ENCODE measurements at places on chromosomes 7 and 10. TPM values are rescaled to one million over a fixed set of nuclear protein-coding genes. Genes with fewer than 3 reads are reported as not detected.
A peak's percentile ranks its signal among the peaks of the same experiment; 100 is the strongest.

ZPBP gene
- total RNA-seq = not detected

FGL2 gene
- total RNA-seq = 4.8 TPM

ABCA13 gene
- 0.10 TPM for total RNA-seq

ZNF679 gene
- total RNA-seq = not detected

GSTO2 gene
- 1.2 TPM for total RNA-seq

TRIM74 gene
- not detected for total RNA-seq

TBC1D12 gene
- 5.0 TPM for total RNA-seq

GDF2 gene
- not detected for total RNA-seq

AKR1C8 gene
- total RNA-seq = not detected

GBX1 gene
- total RNA-seq = 1.9 TPM

HOXA10 gene
- total RNA-seq = 0.81 TPM

RRP12 gene
- 84.6 TPM for total RNA-seq

SLC13A1 gene
- total RNA-seq = 0.12 TPM

MRC1 gene
- 9.3 TPM for total RNA-seq

DNA sequence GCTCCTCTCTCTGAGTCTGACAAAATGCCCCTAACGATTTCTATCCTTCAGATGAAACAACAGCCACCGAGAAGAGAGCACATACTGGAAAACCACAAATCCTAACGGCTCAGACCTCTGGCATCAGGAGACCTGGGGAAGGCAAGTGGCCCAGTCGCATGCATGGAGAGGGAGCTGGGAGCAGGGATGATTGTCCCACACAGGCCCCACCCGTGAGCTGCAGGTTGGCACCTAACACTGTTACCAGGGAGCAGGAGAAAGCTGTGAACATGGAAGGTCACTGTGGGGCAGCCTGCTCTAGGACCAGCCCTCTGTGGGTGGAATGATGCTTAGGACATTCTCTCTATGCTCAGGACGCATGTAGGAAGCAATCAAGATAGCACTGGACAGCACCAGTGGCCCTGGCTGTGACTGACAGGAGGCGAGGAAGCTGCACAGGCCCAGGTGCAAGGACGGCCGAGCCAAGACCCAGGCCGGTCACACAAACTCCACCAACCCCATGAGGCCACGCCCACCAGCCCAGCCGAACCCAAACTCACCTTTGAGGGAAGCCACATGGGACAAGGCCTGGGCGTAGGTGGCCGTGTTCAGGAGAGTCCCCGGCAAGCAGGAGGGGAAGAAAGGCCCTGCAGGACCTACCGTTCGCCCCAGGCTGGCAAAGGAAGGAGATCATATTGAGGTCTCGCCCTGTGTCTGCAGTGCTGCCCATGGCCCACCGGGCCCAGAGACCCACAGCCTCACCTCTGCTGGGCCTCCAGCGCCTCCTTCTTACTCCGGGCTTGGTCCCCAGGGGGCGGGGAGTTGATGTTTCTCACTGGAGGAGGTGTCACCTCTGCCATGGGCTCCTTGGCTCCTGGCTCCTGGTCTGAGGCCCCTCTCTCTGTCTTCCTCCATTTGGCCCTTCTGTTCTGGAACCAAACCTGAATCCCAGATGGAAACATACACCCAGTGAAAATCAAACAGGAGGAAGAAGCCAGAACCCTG, 9.7 kb downstream of the DRGX start:
- DNase-seq = no peak

DNA sequence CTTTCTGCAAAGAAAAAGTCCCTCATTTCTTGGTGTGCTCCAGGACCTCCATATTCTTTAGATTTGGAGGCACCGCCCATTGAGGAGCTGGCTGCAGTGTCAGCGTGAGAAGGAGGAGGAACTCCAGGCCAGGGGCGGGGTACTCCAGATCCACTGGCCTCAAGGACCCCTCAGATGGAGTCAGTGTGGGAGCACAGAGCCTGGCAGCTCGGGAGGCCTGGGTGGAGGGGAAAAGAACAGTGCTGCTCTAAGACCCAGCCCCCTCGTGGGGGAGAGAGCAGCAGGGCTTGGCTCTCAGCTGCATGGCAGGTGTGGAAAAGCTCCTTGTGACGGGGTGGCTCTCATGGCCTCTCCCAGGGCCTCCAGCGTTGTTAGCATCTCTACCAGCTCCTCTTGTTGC, 70.5 kb downstream of the ITGB1 start:
- no peak for DNase-seq

- no peak for DNase-seq
Observed at GRCh38 chr10:88172159-88172558, 308.7 kb downstream of the PTEN start.

- DNase-seq = no peak
Observed at GRCh38 chr7:22378199-22378980, 21.4 kb upstream of the RAPGEF5 start.

GRCh38 chr7:41428381-41428780, 274.5 kb downstream of the INHBA start:
- DNase-seq = no peak

DNA sequence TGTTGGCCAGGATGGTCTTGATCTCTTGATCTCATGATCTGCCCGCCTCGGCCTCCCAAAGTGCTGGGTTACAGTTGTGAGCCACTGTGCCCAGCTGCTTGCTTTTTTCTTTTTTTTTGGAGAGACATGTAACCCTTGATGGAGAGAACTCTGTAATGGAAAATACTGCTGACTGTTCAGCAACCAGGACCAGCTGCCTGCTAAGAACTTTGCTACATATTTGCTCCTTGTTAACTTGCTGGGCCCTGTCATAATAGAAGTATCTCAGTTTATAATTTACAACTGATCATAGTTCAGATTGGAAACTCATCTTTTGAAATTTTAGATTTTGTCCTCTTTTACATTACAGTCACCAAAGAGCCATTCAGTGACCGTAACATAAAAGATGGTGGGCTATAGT, 34.9 kb downstream of the TASOR2 start:
- no peak for DNase-seq

- DNase-seq = no peak
Observed at GRCh38 chr10:108249940-108250339, 1085.4 kb upstream of the SORCS1 start.

GRCh38 chr10:11236234-11236633, 218.6 kb downstream of the CELF2 start:
- DNase-seq = no peak

DNA sequence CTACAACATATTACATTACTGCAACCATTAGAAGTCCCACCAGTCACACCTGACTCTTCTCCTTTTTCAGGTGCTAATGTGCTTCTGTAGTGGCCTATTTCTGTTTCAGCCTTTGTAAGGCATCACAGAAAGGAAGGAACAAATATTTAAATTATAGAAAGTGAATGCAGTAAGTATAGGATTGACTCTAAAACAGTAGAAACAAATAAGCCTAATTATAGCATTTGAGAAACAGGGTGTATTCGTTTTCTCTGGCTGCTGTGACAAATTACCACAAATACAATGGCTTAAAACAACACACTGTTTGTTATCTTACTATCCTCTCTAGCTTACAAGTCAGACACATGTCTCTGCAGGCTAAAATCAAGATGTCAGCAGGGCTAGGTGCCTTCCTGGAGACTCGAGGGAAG, 69.4 kb downstream of the CCSER2 start:
- no peak for DNase-seq

- no peak for DNase-seq
Observed at GRCh38 chr10:105259201-105259600, 618.1 kb downstream of the SORCS3 start.

DNA sequence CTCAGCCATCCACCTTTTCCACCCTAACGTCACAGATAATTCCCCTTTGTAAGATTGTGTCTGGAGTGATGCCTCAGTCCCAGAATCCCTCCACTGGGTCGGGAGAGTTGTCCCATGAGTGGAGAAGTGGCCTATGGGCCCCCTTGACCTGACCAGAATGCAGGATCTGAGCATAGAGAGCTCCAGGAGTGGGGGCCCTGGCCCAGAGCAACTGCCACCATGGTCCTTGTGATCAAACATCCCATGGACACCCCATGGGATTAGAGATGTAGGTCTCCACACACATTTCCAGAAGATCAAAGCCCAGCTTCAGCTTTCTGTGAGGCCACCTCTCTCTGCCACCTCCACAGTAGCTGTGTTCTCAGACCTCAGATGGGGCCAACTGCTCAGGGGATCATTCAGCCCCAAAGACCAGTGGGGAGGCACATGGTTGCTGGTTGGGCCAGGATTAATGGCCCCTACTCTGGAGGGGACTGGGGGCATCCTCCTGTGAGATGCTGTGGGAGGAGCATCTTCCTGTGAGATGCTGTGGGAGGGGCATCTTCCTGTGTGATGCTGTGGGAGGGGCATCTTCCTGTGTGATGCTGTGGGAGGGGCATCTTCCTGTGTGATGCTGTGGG, 28.5 kb upstream of the DPYSL4 start:
- DNase-seq = peak; percentile 32

DNA sequence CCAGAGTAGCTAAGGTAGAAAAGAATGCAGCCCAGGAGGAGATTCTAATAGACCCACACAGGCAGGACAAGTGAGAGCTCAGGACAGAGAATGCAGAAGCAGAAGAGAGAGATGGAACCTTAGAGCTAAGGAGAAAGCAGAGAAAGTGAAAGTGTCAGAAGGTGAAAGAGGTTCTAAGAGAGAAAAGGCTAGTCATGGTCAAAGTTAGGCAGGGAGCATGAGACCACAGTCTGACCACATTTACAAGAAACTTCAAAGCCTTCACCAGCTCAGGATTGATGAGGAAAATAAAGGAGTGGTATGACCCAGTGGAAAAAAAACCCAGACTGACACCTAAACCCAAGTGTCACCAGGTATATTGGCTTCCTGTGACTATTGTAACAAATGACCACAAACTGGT, 131.8 kb upstream of the WDR11 start:
- DNase-seq = no peak

DNA sequence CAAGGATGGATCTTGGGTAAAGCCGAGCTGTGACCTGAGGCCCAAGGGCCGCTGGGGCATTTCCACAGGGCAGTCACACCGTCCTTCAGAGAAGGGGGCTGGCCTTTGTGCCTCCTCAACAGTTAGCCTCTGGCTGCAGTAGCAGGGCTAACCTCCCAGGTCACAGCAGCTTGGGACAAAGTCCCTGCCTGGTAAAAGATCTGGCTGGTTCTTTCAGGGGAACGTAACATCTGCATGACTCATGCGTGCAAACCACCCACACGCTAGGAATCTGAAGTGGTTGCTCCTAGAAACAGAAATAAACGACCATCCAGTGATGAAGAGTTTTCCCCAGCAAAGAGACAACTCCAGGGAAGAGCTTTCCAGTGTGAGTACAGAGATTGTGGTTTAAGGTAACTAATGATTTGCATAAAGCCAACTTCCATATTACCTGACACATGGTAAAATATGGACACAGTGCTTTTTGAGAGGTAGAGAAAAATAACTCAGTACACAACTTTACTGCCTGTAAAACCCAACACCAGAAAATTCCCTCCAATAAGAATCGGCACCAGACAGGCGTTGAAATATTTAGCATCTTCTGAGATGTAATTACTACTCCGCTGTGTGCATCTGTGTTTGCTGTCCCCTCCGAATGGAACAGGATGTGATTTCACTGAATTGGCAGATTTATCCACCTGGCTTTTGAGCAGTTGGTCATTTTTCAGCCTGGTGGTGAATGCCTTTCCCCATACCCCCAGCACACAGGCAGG, 84.9 kb upstream of the ADRB1 start:
- DNase-seq = peak; percentile 22

GRCh38 chr10:35012781-35013180, 77.4 kb downstream of the CUL2 start:
- no peak for DNase-seq

- no peak for DNase-seq
Observed at GRCh38 chr10:17049195-17049594, 80.4 kb downstream of the CUBN start.

- no peak for DNase-seq
Observed at GRCh38 chr10:70051848-70052247, 798 bp upstream of the MACROH2A2 start.

DNA sequence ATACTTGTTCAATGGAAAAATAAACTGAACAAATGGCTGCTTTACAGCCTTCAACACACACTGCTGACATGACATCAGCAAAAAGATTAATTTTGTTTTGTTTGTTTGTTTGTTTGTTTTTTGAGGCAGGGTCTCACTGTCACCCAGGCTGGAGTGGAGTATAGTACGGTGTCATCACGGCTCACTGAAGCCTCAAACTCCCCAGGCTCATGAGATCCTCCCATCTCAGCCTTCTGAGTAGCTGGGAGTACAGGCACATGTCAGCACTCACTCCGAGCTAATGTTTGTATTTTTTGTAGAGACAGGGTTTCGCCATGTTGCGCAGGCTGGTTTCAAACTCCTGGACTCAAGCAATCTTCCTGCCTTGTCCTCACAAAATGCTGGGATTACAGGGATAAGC, 10.9 kb downstream of the TARP start:
- DNase-seq = no peak

DNA sequence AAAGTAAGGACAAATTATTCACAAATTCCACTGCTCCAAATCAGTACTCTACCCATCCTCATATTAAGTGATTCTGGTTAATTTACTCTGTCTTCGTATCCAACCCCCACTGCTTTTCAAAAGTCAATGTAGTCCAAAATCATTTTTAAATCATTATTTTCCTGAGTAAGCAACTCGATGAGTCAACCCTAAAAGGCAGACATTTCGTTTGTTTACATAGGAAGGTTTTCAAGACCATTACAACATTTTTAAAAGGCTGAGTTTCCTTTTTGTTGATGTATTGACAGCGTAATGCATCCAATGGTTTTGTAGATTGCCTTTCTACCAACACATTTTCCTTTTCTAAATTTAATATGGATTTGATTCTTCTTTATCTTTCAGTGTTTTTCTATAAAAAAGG, 523.0 kb upstream of the ANKRD30A start:
- no peak for DNase-seq

- no peak for DNase-seq
Observed at GRCh38 chr10:74121368-74121767, 29.3 kb downstream of the AP3M1 start.

- DNase-seq = no peak
Observed at GRCh38 chr7:3928727-3929515, 627.9 kb downstream of the SDK1 start.

GRCh38 chr10:1255118-1255517, 198.9 kb downstream of the WDR37 start:
- no peak for DNase-seq

DNA sequence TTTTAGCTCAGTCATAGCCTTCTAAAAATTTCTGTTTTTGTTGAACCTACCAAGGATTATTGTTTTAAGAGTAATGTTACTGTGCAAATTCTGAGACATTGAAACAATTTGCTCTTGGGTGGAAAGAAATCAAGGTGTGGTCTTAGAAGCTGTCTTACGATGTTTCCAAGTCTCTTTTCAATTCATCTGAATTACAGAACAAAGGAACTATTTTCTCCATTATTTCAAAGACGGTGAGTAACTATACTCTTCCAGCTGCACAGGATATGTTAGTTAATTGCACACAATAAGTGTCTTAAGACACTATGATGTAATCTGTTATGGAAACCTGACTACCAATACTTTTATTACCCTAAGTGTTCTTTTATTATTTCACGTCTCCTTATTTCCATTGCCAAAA, 106.8 kb upstream of the POM121L12 start:
- no peak for DNase-seq

DNA sequence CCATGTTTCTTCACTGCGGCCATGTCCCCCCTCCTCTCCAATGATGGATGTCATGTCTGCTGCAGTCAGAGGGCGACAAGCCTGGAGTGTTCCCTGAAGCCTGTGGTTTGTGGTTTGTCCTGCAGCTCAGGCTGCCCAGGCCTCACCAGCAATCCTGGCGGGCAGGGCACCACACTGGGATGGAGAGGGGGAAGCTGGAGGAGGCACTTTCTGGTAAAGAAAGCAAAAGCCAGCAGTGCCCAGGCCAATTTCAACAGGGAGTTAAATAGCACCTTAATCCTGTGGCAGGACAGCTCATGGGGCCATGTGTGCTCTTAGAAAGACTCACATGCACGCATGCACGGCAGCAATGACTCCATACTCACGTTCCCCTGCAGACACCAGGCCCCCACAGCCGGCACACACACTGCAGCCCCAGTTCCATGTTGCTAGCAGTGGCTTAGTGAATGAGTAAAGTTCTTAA, 158.3 kb downstream of the EGFR start:
- DNase-seq = peak; percentile 39

Data from psoas muscle (tissue), 8 donors.